ENCODE measurements at places on chromosomes 12 and 14.
A peak's percentile ranks its signal among the peaks of the same experiment; 100 is the strongest.

DNA sequence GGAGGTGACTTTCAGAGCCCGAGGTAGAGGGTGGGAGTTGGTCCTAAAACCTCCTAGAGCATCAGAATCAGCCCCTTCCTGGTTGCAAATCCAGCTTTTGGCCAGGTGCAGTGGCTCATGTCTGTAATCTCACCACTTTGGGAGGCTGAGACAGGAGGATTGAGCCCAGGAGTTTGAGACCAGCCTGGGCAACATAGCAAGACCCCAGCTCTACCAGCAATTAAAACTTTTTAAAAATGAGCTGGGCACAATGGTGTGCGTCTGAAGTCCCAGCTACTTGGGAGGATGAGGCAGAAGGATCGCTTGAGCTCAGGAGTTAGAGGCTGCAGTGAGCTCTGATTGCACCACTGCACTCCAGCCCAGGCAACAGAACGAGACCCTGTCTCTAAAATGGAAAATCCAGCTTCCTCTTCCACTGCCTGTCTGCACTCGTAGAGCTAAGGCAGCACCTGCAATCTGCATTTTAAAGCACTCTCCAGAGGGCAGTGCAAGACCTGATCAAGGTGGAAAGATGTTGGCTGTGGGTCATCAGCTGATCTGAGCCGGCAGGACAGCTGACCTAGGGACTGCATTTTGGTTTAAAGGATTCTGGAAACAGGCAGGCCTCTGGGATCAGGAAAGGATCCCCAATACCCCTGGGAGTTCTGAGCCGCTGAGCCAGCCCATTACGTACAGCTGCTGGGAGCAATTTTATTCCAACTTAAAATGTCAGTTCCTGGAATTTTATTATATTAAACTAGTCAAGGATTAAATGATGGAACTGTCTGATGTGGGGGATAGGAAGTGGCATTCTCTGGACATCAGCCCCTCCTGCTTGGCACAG lies 1.8 kb upstream of the TESC start:
- DNase-seq: no peak

DNA sequence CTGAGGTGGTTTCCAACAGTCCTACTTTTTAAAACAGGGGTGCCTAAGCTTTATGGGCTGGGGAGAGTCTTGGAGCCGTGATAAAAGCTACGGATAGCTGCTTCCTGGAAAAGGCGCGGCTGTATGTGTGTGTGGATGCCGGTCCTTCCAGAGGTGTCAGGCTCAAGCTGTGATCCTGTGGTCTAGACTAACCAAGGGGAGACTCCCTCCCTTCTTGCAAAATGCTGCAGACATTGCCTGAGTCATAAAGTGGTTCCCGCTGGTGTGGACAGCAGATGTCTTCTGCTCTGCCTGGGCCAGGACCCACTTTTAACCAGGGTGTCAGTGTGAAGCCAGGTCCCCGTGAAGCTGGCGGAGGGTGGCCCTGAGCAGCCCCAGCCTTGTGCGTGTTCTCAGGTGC lies 37.8 kb downstream of the CCDC92 start:
- DNase-seq: no peak

GRCh38 chr12:106090591-106091445 lies 47.9 kb downstream of the NUAK1 start:
- DNase-seq: no peak

GRCh38 chr14:71165121-71166031 lies 258.1 kb downstream of the PCNX1 start:
- no peak for DNase-seq

GRCh38 chr14:95496690-95497259 lies 19.7 kb downstream of the SYNE3 start:
- no peak for DNase-seq

DNA sequence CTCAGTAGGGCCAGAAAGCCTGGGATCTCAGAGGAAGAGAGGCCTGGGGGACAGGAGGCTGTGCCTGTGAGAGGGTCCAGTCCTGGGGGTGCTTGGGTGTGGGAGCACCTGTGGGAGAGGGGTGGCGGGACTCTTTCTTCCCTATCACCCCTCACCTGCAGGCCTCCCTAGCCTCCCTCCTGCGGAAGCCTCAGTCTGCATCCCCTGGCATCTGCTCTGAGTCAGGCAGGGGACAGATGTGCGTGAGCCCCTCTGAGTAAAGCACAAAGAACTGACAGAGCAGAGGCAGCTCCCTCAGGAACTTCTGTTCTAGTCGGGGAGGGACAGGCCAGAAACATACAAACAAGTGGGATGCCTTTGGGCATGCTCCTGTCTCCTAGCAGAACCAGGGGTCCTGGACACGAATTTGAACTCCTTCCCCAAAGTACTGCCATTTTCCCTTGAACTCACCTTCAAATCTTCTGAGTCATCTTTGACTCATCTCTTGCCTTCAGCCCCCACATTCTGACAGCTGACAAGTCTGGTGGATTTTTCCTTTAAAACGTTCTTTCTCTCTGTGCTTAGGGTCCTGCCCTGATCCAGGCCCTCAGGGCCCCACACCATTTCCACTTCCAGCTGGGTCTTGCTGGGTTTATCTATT lies 8.5 kb upstream of the HSP90AA1 start:
- no peak for DNase-seq

GRCh38 chr12:45314770-45315169 lies 98.9 kb downstream of the ANO6 start:
- no peak for DNase-seq

- DNase-seq: no peak
Measured at GRCh38 chr12:106084014-106084671, 54.6 kb downstream of the NUAK1 start.

- DNase-seq: peak; percentile 17
Measured at GRCh38 chr12:40921563-40922163, 229.4 kb downstream of the CNTN1 start.

- DNase-seq: no peak
Measured at GRCh38 chr12:109016978-109017377, 3.9 kb downstream of the SVOP start.

- no peak for DNase-seq
Measured at GRCh38 chr14:79972230-79972629, 239.1 kb downstream of the DIO2 start.

- peak; percentile 28 for DNase-seq
Measured at GRCh38 chr14:92441751-92442504, 71.7 kb upstream of the RIN3 start.

GRCh38 chr12:124637581-124637981 lies 70.2 kb upstream of the NCOR2 start:
- no peak for DNase-seq

DNA sequence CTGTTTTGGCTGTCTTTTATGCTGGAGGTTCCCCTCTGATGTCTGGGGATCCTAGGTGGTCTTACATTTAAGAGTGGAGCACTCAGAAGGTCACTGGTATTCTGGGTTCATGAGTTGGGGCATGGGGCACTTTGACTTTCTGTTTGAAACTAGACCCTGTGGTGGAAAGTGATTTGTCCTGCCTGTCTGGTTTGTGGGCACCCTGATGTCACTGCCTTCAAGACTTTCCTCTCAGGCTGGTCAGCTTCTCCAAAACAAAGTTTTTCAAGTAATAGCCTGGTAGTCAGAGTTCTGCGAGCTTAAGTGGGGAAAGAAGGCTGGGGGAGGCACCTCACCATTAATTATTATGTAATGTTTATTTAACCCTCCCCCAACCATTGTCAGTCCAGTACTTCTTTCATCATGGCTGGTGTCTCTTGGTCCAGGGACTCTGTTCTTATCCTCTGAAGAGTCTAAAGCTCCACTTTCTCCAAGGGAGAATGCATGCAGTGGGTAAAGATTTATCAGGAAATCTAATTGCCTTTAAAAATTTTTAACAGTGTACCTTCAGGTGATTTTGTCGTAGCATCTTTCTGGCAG lies 35.3 kb downstream of the ZC3H14 start:
- DNase-seq: no peak

- DNase-seq: peak; percentile 85
Measured at GRCh38 chr12:103799857-103800771, 40.9 kb downstream of the NT5DC3 start.

Measured in common myeloid progenitor, CD34-positive (primary cell).